ENCODE measurements at places on chromosomes 13 and 19. TPM values are rescaled to one million over a fixed set of nuclear protein-coding genes. Genes with fewer than 3 reads are reported as not detected.

The IGFL2 gene
- not detected for total RNA-seq

The DMKN gene
- total RNA-seq, result 20.0 TPM

The C1QTNF9B gene
- not detected for total RNA-seq

The CCDC9 gene
- total RNA-seq, result 11.1 TPM

The SIGLEC6 gene
- not detected for total RNA-seq

The NLRP7 gene
- not detected for total RNA-seq

The GPR4 gene
- 0.32 TPM for total RNA-seq
